ENCODE measurements at places on chromosomes 4 and X.

DNA sequence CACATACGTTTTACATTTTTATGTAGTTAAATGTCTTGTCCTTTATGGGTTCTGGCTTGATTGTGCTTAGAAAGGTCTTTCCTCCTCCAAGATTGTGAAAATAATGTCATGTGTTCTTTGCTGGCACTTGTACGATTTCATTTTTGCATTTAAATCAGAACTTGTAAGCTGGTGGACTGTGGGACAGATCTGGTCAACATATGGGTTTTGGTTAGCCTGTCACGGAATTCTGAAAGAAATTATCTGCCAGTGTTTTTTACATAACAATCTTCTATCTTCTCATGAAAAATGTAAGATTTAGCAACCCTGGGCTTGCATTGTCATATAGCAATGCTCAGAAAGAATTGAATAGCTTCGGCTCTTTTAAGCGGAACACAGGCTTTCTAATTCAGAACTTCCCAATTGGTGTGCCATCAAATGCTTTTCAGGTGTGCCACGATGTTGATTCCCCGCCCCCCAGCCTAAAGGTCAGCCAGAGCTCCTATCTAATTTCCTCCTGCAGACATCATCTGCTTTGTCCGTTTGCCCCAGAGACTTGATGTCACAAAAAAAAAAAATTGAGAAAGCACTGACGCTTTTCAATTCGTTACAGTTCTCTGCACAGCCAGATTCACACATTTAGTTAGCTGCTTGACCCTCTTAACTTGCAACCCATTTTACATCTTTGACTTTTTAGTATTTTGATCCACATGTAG is 16.2 kb downstream of the AFF1 start:
- DNase-seq = no peak

DNA sequence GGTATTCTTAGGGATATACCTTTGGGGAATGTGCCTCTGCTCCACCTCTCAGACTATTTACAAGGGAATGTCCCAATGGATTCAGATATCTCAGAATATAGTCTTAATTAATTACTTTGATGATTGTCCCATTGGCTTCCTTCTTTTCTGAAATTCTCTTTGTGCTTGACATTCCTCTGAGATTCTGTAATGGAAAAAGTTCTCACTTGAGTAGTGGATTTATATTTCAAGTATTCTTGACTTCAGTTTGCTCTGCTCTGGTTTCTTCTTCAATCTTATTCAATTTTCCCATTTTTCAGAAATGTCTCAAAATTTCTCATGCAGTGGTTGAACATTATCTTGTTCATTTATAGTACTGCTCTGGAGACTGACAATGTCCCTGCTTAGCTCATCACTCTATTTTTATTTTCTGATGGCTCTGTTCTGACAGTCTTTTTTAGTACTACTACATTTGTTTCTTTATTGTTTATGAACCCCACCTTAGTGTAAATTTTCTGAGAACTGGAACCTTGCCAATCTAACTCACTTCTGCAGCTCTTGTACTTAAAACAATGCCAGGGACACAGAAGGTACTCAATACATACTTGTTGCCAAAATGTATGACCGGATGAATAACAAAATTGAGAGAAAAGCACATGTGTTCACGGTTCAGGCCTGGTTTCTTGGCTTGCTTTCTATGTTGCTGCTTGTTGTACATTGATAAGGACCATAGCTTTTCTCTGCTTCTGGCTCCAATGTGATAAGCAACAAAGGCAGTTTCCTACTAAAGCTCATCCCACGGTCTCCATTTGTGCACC is 471.7 kb downstream of the GASK1B start:
- no peak for DNase-seq

DNA sequence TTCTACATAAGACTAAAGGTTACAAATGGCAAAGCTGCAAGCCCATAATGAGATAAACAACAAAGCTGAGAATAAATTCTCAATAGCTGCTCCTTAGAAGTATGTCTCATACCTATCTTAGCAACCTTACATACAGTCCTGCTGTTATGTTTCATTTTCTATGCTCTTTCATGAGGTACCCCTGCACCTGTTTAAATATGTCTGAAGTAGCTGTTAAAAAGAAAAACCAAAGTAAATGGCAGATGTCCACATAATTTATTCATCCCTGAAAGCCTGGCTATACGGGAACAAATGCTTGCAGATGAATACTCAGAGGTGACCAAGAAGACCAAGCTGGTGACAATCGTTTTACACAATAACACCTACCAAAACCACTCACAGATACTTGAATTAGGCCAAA is 22.5 kb downstream of the PPA2 start:
- no peak for DNase-seq

GRCh38 chrX:47864785-47865184 is 28.1 kb downstream of the ZNF81 start:
- DNase-seq = no peak

DNA sequence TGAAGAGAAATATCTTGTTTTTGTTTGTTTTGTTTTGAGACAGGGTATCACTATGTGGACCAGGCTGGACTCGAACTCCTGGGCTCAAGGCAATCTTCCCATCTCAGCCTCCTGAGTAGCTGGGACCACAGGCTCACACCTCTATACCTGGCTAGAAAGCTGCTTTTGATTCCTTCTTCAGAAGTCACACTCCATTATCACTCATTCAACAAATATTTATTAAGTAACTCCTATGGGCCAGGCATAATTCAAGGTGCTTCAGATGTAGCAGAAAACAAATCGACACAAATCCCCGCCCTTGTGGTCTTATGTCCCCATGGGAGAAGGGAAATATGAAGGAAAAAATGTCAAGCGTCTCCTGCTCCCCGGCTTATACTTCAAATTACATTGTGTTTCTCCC is 72.6 kb upstream of the DHX15 start:
- no peak for DNase-seq

DNA sequence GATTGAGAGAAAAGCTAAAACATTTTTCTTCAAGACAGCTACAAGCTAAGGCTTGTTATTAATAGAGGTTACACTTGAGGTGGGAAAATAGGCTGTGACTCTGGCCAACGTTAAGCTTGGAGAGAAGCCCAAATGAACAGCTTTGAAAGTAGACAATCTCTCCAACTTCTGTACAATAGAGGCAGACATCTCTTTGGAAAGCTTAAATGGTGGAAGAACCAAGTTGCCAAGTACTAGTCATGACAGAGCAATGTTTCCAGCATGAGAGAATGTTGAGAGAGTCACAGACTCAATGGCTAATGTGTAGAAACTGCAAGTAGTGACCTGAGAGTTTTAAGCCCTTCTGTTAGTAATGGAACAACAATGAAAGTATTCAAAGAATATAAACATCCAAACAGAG is 298.1 kb downstream of the INPP4B start:
- no peak for DNase-seq

DNA sequence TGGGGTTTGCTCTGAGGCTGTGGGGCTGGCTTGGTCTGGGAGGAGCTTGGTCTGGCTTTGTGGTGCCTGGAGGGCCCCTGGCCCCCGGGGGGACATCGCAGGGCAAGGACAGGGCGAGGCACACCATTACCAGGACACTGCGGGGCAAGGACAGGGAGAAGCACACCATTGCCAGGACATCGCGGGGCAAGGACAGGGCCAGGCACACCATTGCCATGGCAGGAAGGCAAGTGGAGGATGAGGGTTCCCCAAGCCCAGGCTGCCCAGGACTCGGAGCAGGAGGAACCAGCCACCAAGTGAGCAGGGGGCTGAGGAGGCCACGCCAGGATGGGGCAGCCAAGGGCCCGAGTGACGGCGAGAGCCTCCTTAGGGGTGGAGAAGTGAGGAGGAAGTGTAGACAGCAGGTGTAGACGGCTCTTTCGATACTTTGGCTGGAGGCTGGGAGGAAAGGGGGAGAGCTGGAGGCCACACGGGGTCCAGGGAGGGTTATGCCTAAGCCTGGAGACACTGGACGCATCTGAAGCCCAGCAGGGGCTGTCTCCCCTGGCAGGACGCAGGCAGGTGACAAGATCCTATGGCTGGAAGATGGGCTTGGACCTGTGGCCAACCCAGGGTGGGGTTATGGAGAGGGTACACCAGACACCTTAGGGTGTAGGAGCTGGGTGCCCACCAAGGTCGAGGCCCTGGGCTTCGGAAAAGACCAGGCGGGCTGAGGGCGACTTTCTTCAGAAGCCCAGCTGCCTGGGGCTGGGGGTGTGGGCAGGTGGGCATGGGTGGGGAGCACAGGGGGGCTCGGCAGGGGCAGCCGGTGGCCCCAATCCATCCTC is 7.3 kb downstream of the NKX1-1 start:
- DNase-seq = no peak

GRCh38 chr4:146108756-146109155 is 66.8 kb upstream of the LSM6 start:
- no peak for DNase-seq

- DNase-seq = no peak
Observed at GRCh38 chrX:41067721-41068120, 17.5 kb upstream of the USP9X start.

GRCh38 chrX:115467961-115468360 is 93.0 kb upstream of the PLS3 start:
- DNase-seq = no peak

- DNase-seq = no peak
Observed at GRCh38 chr4:3862640-3863420, 96.6 kb downstream of the ADRA2C start.

GRCh38 chr4:182875453-182876405 is 41.5 kb downstream of the DCTD start:
- DNase-seq = no peak

DNA sequence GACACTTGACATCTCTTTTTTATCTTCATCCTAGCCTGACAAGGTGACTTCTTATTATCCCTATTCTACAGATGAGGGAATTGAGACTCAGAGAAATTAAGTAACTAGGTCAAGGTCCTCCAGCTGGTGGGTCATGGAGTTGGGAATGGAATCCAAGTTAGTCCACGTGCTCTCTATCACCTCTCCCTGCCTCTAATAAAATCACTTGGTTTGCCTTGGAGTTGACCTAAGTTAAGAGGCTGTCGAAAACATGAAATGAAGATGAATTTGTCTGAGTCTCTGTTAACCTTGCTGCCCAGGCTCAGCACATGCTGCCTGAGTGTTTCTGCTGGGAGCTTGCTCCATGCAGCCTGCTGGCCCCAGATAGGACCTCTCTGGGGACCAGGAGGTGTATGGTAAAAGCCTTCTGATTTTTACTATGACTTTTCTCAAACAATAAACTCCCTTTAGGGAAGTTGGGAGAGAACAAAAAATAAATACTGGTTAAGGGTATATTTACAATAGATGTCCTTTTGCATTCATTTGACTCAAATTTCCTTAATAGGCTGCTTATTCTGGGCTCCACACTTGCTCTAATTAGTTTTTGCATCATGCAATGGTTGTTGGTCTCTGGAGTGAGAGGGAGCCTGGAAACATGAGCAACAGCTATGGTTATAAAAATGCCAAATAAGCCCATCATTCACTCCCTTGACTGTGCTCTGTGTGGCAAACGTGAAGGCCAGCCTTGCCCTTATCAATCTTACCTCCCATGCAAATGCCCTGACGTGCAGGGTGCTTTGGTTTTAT is 61.6 kb upstream of the DHX15 start:
- DNase-seq = no peak

GRCh38 chrX:11254417-11255109 is 38.6 kb upstream of the AMELX start:
- no peak for DNase-seq

DNA sequence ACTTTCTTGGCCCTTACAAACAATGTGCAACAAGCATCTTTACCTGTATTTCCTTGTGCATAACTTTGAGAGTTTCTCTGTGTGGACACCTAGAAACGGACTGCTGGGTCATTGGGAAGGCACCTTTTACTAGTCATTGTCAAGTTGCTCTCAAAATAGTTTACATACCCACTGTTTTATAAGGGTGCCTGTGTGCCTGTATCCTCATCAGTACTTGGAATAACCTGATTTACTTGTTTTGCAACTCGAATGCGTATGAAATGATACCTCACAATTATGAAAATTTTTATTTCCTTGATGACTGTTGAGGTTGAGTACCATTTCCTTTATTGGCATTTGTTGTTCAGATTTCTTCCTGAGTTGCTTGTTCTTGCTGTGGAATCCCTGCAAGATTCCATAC is 150.8 kb downstream of the STIM2 start:
- no peak for DNase-seq

DNA sequence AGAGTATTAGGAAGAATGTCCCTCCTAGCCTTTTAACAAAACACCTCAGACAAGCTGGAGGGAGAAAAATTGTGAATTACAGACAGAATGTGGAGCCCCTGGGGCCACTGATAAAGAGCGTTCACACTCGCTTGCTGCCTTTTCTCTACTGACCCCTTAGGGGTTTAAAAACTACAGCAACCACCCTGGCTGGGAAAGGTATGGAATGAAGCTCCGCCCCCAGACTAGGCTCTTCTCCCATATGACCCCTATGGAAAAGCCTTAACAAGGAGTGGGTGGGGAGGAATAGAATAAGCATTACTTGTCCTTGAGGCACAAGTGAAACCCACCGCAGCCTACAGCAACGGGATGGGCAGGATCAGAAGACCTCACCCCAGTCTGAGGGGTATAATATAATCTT is 26.3 kb downstream of the ANKRD50 start:
- DNase-seq = no peak

GRCh38 chr4:26365537-26366150 is 44.8 kb downstream of the RBPJ start:
- no peak for DNase-seq

DNA sequence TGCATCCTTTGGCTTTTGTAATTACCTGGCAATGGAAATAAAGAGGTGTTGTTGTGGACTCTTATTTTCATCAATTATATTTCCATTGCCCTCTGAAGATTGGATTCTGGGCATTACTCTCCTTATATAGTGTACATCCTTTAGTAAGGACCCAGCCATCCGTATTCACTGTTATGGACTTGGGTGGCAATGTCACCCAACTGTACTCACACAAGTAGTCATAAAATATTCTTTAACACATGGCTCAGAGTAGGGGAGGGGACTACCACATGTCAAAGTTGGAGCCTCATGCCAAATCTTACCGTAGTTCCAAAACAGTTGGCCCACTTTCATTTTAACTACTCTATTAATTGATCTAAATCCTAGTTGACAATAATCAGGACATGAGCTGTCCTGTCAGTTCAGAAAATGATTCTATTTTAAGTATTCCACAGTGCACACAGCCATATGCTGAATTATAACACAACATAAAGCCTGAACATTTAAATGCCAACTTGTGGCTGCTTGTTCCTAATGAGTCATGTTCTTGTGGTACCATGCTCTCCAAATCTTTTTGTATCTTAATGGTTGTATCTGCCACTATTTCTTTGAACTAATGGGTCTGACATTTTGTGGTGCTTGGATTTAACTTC is 4.9 kb downstream of the FRAS1 start:
- no peak for DNase-seq

DNA sequence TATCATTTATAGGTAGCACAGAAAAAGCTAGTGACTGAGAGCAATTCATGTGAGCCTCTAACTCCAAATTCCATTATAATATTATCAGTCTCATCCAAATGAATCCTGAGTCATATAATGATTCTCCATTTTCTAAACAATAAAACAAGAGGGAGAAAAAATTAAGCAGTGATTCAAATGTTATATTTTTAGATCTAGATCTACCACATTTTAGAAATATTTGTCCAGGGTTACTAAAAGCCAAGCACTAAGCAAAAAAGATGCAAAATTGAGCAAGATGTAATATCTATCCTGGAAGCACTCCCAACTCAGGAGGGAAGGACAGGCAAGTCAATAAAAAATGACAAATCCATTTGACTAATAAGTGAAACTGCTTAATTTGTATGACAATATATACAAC is 172.8 kb downstream of the FBXW7 start:
- no peak for DNase-seq

GRCh38 chrX:110123331-110123782 is 120.4 kb downstream of the TMEM164 start:
- no peak for DNase-seq

- no peak for DNase-seq
Observed at GRCh38 chr4:112942077-112942476, 107.4 kb upstream of the ANK2 start.

GRCh38 chr4:66219401-66219800 is 549.1 kb upstream of the EPHA5 start:
- no peak for DNase-seq
